ENCODE measurements at places on chromosomes 1 and 21.

DNA sequence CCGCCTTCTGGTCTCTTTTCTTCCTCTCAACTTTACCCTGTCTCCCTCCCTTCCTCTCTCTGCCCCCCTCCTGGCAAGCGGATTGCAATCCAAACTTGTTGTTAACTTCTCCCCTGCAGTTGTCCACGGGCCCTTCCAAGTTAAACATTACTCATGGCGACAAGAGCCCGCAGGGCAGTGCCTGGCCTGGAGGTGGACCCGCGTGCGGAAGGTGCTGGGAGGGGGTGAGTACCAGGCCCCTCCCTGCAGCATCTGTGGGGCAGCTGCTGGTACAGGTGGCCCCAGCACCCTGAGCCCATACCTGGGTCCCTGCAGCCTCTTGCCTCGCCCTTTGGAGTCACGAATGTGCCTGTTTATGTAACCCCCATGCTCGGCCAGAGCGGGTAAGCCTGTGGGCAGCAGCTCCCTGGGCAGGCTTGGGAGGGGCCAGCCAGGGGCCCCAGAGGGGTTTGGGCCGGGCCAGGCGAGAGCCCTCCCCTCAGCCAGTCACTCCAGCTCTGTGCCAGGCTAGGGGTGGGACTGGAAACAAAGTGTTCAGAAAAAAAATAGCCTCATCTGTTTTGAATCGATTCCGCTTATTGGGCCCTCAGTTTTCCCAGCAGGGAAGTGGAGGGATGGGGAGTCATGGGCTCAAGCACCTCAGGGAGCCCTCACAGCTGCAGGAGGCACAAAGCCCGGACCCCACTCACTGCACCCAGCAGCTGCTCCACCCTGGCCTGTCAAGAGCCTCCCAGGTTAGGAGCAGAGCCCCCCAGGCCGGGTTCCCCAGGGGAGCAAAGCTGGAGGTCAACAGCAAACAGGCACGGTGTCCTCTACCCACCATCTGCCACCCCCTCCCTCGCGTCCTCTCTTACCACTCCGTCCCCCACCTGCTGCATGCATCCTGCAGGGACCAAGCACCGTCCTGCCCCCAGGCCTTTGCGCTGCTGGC, 14.0 kb upstream of the FAAP20 start:
- no peak for DNase-seq

GRCh38 chr21:41753006-41753898, 13.6 kb downstream of the RIPK4 start:
- DNase-seq: no peak

DNA sequence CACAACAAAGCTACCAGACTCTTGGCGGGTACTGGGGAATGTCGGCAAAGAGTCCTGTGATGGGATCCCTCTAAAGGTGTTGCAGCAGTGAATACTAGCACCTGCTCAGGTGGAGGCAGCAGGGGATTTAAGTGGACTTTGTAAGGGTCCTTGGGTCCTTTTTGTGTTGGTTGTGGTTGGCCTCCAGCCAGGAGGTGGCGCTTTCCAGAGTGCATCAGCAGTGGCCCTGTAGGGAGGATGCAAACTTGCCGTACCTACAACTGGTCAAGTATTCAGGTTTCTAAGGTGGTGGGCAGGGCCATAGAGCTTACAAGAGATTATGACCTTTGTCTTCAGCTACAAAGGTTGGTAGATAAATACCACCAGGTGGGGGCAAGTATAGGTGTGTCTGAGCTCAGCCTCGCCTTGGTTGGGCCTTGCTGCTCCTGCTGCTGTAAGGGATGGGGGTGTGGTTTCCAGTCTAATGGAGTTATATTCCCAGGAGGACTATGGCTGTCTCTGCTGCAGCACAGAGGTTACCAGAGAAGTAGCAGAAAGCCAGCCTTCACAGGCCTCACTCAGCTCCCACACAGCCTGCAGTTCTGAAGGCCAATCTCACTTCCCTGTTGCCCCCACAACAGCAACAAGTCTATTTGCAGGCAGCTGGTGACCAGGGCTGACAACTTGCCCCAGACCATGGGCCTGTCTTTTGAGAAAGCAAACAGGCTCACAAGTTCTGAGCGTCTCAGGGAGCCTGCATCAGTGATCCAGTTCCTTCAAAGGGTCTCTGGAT, 7.3 kb downstream of the OR2M5 start:
- no peak for DNase-seq

GRCh38 chr1:9731051-9731537, 79.6 kb downstream of the PIK3CD start:
- no peak for DNase-seq

- DNase-seq: no peak
Measured at GRCh38 chr21:34698270-34699015, 29.6 kb downstream of the CLIC6 start.

- DNase-seq: no peak
Measured at GRCh38 chr1:33443080-33443704, 12.3 kb upstream of the PHC2 start.

- DNase-seq: no peak
Measured at GRCh38 chr1:26999440-26999987, 6.0 kb downstream of the TRNP1 start.

DNA sequence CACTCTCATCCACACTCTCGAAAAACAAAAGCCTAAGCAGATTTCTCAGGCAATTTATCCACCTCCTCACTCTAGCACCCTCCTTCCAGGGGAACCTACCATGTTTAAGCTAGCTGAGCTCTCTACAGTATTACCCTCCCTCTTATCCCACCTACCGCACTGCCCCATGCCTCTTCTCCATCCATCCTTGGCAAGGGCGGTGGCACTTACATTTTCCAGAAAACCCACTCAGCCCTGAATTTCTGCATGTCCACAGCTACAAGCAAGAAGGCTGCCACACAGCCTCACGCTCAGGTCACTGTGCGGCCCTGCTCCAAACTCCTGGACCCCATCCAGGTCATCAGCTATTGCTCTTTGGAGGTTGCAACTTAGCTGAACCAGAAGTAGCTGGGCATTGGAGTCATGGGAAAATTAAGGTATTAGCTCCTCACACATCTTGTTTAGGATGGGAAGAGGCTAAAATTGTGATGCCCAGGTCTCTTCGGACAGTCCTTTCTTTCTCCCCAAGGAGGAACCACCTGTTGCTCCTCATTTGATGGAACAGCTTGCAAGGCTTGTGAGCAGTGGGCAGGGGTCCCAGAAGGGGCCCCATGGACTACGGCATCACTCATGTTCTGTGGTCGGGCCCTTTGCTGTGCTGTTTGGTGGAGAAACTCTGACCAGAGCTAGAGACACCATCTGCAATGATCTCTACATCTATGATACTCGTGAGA, 1.1 kb downstream of the KLHDC9 start:
- DNase-seq: no peak

- DNase-seq: no peak
Measured at GRCh38 chr1:245365095-245366020, 210.6 kb downstream of the KIF26B start.

GRCh38 chr1:67863637-67864036, 30.4 kb upstream of the GNG12 start:
- DNase-seq: no peak

DNA sequence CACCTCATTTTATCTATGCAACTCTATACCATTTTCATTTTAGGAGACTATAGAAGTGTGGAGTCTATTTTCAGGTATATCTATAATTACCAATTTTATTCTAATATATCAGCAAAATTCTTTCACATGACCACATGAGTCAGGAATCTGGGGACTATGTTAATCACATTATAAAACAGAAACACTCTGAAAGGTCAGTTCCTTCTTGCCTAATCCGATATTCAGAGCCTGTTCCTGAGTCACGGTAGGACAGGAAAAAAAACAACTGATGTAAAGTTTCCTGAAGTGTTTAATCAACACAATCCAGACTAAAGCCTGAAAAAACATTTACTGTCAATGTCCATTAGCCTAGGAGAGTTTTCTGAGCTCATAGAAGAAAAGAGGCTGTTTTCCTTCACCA, 1902.3 kb downstream of the NCAM2 start:
- no peak for DNase-seq

GRCh38 chr1:14773396-14774025, 175.0 kb downstream of the KAZN start:
- DNase-seq: no peak

GRCh38 chr1:2987773-2988172, 33.5 kb upstream of the ACTRT2 start:
- DNase-seq: no peak

- DNase-seq: no peak
Measured at GRCh38 chr21:31406510-31406909, 62.4 kb upstream of the TIAM1 start.

DNA sequence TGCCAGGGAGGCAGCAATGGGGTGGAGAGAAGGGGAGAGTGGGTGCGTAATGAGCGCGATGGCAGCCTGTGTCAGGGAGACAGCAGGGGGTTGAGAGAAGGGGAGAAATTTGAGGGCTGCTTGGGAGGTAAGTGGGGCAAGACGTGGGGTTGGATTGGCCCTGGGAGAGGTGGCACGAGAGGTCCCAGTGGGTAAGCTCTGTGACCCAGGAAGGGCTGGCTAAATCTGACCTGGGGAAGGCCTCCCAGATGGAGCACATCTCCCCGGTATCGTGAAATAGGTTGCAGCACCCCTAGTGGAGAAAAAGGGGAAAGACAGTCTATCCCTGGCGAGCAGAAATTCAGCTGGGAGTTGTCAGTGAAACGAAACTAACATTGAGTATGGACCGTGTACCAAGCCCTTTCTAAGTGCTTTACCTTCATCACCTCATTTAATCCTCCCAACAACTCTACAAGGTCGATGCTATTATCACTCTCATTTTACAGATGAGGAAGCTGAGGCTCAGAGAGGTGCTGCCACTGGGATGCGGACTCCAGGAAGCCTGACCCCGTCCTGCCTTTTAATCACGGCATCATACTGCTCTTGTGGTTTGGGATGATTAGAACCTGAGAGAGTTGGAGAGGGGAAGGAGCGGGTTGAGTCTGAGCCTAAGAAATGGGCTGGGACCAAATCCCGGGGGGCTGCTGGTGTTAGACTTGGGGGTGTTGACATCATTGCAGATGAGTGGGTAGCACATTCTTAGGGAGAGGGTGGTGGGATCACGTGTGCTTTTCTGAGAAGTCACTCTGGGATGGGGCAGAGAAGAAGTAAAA, 56.6 kb upstream of the RPL11 start:
- no peak for DNase-seq

DNA sequence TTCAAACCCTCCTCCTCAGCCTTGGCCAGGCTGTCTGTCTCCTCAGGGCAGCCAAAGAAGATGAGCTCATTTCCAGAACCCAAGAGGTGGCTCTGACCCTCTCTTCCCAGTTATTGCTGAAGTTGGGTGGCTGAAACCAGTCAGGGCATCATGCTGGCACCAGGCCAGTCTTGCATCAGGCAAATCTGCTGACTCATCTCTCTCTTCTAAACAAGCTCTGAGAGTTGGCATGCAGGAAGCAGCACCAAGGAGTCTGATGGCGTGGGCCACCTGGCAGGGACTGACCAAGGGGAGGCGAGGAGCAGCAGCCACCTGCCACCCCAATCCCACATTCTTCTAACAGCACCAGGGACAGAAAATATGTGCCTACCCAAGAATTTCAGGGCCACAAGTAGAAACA, 104.8 kb upstream of the ATP1A1 start:
- DNase-seq: peak; percentile 9

- peak; percentile 66 for DNase-seq
Measured at GRCh38 chr1:201480231-201481003, 11.4 kb upstream of the PHLDA3 start.

DNA sequence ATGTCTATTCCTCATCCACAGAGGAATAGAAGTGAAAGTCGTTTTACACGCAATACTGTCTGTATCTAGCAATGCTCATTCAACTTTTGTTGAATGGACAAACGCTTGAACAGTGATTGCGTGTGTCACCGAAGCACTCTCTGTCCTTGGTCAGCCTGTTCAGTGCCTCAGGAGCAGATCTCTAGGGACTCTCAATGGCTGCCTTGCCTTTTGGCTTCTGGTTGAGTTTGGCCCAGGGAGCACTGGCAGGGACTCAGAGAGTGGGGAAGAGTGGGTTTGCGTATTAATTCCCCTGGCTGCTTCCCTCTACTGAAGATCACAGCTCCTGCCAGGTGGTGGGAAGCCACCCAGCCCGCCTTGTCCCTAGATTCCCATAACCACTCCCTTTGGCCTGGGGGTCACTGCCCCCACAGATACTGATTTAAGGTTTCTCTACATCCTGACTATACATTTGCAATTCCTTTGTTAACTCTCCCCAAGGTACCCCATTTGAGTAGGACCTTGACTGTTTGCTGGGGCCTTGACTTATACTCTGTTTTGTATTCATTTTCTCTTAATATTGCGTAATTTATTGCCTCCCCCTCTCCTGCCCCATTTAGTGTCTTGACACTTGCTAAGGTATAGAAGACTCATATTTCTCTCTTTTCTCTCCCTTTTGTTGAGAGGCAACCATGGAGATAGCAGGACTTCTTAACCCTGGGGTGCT, 61.7 kb upstream of the USP24 start:
- no peak for DNase-seq

DNA sequence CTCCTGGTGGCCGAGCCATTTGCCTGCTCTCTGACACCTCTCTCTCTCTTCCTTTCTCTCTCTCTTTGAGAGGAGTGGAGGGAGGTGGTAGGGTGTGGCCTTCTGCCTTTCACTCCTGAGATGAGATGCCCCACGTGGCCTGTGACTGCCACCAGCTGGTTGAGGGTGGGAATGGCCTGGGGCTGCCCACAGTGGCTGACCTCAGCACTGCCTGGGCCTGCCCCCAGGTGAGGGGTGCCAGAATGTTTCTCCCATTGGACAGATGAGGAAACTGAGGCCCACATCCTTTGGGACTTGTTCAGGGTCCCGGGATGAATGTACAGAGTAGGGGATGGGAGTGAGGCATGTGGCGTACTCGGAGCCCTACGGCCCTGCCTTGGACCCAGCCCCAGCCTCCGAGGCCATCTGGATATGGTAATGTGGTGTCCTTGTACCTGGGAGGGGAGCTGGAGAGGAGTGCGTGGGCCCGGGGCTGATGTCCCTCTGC, 12.7 kb upstream of the C1orf167 start:
- DNase-seq: peak; percentile 41

- DNase-seq: no peak
Measured at GRCh38 chr1:115545791-115546733, 95.7 kb upstream of the VANGL1 start.

DNA sequence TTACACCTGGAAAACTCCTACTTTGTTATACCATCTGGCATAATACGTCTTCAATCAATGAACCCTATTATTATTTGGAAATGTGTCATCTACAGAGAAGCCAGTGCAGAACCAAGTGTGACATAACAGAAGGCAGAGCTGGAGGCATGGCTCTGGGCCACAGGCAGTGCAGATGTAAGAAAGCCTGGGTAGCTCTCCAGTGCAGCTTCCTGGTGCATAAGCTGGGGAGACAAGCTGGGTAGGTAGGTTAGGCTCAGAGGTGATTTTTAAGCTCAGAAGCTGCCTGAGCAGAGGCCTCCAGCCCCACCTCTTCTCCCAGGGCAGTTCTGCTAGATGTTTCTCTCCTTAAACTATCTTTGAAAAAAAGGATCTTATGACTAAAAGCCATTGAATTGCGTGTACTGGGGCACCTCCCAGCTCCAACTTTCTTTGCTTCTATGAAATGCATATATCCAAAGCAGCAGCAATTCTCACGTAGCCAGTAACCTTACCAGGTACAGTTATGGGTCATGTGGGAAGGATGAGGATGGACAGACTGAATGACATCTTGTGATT, 30.7 kb downstream of the AKNAD1 start:
- DNase-seq: no peak

GRCh38 chr21:26783466-26784195, 61.6 kb downstream of the ADAMTS1 start:
- no peak for DNase-seq

- no peak for DNase-seq
Measured at GRCh38 chr1:164780111-164780812, 221.3 kb downstream of the PBX1 start.

Measured in stimulated activated CD4-positive, alpha-beta T cell treated with anti-CD3 and anti-CD28 coated beads, Interleukin-4, amount 100 ng/mL, for 1 hour (primary cell).